ENCODE measurements at places on chromosomes 5 and 9.

DNA sequence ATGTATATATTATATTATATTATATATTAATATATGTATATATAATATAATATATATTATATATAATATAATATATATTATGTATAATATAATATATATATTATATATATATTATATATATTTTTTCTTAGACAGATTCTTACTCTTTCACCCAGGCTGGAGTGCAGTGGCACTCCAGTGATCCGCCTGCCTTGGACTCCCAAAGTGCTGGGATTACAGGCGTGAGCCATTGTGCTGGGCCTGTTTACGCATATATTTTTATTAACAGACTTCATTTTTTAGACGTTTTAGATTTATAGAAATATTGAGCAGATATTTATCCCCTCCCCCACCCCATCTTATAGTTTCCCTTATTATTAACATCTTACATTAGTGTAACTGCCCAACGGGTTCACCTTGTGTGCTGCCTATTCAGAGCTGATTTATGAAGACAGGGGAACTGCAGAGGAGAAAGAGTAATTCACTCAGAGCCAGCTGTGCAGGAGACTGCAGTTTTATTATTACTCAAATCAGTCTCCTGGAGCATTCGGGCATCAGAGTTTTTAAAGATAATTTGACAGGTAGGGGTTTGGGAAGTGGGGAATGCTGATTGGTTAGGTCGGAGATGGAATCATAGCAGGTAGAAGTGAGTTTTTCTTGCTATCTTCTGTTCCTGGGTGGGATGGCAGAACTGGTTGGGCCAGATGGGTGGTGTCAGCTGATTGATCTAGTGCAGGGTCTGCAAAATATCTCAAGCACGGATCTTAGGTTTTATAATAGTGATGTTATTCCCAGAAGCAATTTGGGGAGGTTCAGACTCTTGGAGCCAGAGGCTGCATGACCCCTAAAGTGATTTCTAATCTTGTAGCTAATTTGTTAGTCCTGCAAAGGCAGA, 93.4 kb downstream of the UNC13B start:
- no peak for DNase-seq

DNA sequence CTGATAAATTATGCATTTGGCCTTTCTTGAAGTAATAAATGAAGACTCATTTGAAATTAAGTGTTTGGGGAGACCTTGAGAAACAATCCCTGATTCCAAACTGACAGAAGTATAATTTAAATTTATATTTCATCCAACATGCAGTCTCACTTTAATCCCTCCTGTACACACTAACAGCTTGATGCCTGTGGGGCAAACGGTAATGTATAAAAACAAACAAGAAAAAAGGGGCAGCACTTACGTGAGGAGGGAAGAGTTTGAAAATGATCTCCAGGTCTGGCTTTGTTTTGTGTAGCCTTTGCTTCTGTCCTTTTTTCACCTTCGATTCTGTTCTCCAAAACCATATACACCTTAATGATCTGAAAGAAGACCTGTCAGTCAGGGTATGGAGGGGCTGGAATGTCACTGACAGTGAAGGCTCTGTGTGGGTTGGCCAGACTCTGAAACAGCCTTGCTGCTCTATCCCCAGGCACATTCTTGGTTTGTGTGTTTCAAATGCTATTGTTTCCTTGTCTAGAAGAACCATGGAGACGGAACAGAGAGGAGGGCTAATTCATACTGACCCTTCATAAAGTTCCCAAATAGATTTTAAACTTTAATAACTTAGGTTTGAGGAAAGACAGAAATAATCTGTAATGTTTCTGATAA, 338.2 kb upstream of the WWC1 start:
- DNase-seq, result no peak

DNA sequence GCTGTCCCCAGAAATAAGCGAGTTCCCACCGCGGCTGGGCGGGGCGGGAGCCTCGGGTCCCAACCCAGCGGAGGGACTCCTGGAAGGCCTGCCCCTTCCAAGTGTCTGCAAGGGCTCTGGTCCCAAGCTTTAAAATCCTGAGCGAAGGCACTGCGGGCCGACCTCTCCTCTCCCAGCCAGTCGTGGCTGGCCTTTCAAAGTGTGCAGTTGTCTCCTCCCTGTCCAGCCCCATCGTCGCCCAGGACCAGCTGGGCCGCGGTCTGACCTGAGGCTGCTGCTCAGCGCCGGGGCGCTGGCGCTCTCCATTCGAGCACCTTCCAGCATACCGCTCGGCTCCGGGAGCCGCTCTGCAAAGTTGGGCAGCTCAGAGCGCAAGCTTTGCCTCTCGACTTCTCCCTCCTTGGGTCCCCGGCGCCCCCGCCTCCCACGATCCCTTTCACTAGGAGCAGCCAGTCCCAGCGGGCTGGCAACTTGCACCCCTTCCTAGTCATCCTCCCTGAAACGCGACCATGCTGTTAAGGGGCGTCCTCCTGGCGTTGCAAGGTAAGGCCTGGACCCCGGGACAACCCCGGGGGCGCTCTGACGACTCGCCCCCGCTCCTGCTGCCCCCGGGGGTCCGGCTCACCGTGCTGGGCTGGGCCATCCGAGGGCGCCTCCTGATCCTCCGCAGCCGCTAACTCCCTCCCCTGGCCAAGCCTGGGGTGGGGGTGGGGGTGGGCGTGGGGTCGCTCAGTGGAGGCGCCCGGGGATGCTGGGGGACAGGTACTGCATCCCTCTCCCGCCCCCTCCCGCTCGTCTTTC, at the start of gene MAMDC2:
Gene MAMDC2 (plus strand): TSS at position 160 of the 801 bp plus-strand sequence. CDS start 350 bp downstream, at position 510.
- no peak for DNase-seq

DNA sequence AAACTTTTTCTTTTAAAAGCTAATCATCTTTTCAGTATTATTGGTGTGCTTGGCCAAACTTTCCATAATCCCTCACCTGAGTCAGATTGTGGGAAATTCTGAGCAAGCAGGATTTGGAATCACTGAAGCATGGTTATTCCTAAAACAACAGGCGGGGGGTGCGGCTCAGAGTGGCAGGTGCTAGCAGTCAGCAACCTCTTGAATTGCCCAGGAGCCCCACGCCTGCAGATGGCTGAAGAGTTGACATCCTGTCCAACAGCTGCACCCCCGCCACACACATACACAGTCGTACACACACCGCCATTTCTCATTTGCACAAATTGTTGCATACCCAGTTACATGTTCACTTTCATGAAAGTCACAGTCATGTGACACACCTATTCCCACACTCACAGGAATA, 96.6 kb downstream of the LHX2 start:
- no peak for DNase-seq

DNA sequence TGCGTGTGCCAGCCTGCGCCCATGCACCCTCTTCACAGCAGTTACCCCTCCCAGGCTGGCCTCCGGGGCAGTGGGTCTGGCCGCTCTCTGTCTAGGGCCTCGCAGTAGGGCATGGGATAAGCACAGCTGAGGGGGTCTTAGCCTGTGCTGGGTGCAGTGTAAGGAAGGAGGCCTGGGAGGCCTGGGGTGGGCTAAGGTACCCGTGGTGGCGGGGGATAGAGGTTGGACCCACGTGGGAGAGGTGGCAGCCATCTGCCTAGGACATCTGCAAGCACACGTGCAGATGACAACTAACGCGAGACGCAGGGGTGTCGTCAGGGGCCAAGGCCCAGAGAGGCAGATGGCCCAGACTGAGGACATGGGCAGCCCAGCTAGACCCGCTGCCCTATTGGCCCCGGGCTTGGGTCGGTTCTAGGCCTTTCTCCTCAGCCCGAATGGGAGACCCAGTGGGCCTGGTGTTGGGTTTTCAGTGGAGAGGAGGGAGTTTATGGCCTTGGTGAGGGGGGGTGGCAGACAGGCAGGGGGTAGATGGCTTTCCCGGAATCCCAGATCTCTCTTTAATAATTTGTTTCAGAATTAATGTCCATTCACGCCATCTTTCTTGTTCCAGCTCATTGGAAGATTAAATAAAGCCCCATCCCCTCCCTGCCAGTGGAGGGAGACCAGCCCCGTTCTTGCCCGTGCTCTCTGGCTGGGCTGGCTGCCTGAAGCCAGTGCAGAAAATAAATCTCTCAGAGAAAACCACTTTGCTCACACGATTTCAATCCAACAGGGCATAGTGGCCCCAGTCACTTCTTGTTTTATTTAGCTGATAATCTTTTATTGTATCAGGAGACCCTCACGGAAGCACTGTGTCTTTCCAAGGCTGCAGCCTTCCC, 154.2 kb downstream of the GAPVD1 start:
- no peak for DNase-seq

GRCh38 chr5:89893546-89893945, 516.0 kb downstream of the CETN3 start:
- no peak for DNase-seq

GRCh38 chr5:14142202-14142826, 828 bp upstream of the TRIO start:
- DNase-seq, result no peak

DNA sequence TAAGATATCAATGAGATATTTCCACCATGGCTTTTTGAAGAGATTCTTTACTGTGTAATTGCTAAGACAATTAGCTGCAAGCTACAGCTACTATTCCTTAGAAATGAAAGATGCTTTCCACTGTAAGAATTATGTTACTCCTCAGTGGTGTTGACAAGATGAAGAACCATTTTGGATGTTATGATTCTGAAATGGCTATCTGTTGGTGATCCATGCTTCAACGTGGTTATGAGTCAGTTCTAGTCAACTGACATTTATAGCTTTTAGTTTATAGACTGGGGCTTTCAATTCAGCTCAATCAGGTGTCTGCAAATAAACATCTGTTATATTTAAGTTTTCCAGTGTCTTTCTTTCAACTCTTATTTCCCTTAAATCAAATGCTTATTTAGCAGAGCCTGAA, 93.7 kb downstream of the SGCD start:
- no peak for DNase-seq

- DNase-seq, result no peak
Measured at GRCh38 chr5:80976985-80977384, 16.8 kb downstream of the RASGRF2 start.

DNA sequence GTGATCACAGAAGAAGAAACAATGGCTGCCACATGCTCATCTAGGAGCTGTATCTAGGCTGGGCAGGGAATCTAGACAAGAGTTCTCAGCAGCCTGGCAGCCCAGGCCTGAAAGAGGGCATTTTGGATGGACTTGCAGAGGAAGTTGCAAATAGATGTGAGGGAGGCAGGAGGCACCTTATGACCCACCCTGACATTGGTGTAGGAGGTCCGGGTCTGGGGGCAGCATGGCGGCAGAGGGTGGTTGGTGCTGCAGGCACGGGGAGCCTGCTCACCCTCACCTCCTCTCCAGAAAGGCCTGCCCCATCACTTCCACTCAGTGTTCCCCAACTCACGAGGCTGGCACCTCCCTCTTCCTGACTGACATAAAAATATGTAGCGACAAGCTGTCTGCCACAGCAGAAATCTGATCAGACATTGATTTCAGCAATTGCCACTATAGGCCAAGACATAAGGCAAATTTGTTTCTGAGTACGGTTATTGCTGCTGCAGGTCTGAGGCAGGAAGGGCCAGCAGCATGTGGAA, 217.6 kb downstream of the PBX3 start:
- DNase-seq, result no peak

GRCh38 chr5:141615991-141616720, 2.6 kb downstream of the DIAPH1 start:
- DNase-seq, result no peak

DNA sequence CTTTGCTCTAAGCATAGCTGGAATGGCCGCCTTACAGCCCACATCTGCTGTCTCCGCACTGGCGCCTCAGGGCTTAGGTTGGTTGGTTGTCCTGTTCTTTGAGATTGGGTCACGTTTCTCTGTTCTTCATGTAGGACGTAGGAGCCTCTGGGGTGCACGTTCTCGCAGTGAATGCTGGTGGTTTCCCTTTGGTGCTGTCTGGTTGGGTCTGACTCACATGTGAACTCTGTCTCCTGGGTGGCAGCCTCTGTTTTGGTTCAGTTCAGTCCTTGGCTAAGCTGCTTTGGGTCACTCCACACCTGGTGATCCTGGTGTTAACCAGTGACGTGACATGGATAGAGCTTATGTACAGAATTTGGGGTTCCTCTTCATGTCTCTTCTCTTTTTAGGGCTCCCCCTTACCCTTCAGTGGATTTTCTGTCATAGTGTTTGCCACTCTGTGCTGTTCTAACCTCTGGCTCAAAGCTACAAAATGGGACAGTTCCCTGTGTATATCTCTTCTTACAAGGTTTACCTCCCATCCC, 12.6 kb upstream of the LPCAT1 start:
- DNase-seq, result no peak

DNA sequence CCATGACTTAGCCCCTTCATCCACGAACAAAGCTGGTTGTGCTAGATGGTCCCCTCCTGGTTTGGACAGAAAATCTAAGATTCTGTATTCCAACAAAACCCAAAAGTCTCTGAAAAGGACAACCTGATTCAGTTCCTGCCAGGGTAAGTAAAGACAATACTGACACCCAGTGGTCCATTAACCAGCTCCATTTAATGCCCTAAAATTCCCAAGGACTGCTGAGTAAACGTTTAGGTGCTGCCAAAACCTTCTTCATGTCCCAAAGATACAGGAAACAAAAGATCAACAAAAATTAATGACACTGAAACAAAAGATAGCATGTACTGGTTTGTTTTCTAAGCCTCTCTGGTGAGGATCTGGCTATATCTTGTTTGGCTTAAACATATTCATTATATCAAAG, 25.3 kb upstream of the PPP1R2B start:
- DNase-seq, result no peak

DNA sequence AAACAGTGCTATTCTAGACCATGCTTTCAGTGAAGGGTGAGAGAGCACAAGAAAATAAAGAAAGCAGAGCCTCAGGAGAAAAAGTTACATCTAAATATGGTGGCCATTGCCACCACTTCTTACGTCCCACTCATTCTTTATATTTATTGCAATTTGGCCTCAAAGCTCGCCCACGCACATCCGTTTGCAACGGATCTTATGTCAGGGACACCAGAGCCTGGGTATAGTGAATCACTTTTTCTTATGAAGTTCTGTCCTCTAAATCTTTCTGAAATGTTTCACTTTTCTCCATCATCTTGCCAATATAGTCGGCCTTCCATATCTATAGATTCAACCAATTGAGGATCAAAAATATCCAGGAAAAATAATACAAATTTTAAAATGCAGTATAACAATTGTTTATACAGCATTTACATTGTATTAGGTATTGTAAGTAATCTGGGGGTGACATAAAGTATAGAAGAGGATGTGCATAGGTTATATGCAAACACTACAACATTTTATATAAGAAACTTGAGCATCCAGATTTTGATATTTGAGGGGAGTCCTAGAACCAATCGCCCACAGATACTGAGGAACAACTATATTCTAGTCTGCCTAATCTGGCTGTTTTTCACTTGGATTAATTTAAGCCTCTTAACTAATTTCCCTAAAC, 35.2 kb downstream of the GOLPH3 start:
- DNase-seq, result no peak

GRCh38 chr5:17925276-17925675, 291.0 kb downstream of the TAF11L14 start:
- DNase-seq, result no peak

GRCh38 chr9:79034583-79034982, 537.2 kb upstream of the TLE4 start:
- no peak for DNase-seq

- DNase-seq, result no peak
Measured at GRCh38 chr9:27073841-27074728, 34.9 kb upstream of the TEK start.
